ENCODE measurements at places on chromosomes 2 and 18.

GRCh38 chr18:66107546-66107945 lies 356.7 kb downstream of the CDH7 start:
- DNase-seq: no peak

DNA sequence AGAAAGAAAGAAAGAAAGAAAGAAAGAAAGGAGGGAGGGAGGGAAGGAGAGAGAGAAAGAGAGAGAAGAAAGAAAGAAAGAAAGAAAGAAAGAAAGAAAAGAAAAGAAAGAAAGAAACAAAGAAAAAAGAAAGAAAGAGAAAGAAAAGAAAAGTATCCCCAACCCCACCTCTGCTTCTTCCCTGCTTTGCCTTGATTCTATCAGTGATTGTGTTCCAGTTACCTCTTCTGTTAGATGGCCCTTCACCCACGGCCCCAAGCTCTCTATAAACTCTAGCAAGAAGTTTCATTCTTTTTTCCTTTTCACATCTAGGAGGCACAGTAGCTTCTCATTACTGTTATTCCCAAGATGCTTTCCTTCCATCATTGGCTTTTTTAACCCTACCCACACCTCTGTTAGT lies 1097.5 kb upstream of the ZEB2 start:
- no peak for DNase-seq

- DNase-seq: no peak
Measured at GRCh38 chr2:179442206-179442605, 177.6 kb upstream of the SESTD1 start.

GRCh38 chr18:23283916-23284430 lies 148.7 kb downstream of the CABLES1 start:
- no peak for DNase-seq

GRCh38 chr2:102661846-102662245 lies 42.5 kb downstream of the SLC9A2 start:
- DNase-seq: no peak

GRCh38 chr2:48574353-48575287 lies 43.0 kb upstream of the GTF2A1L start:
- no peak for DNase-seq

Data from naive B cell (primary cell).